NCI-H1105 treated with DMSO at 0.1 percent for 48 hours (cell line): ENCODE measurements at places on chromosomes 5 and 9.

- DNase-seq, result no peak
Observed at GRCh38 chr5:172956936-172957335, 2.3 kb upstream of the RPL26L1 start.

DNA sequence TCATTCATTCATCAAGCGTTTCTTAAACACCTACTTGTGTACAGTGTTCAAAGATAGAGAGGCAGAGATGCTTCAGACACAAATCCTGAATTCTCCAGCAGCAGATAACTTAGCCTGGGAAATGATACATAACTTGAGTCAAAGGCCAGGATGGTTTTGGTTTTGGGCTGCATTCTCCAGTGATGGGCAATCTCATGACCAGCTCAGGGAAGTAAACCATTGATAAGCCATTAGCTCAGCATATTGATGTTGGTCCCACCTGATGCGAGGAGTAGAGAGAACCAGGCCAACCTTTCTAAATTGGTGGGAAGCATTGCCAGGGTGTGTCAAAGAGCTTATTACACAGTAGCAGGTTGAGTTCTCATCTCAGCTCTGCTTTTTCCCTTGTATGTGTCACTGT is 53.0 kb downstream of the SH3RF2 start:
- DNase-seq, result no peak

DNA sequence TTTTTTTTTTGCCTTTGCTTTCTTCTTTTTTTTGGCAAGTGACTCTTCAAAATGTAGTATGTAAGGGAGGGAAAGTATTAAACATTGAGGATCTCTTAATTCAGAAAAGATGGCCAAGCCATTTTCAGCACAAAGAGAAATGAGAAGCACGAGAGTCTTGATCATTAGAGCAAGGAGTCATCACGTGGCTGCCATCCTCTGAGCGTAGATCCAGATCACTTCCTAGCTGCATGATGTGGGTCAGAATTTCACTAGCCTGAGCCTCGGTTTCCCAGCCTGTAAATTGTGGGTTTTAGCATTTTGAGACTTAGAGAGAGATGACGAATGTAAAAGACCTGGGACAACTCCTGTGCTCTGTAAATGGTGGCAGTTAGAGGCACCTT is 312.9 kb downstream of the ARHGEF28 start:
- no peak for DNase-seq

DNA sequence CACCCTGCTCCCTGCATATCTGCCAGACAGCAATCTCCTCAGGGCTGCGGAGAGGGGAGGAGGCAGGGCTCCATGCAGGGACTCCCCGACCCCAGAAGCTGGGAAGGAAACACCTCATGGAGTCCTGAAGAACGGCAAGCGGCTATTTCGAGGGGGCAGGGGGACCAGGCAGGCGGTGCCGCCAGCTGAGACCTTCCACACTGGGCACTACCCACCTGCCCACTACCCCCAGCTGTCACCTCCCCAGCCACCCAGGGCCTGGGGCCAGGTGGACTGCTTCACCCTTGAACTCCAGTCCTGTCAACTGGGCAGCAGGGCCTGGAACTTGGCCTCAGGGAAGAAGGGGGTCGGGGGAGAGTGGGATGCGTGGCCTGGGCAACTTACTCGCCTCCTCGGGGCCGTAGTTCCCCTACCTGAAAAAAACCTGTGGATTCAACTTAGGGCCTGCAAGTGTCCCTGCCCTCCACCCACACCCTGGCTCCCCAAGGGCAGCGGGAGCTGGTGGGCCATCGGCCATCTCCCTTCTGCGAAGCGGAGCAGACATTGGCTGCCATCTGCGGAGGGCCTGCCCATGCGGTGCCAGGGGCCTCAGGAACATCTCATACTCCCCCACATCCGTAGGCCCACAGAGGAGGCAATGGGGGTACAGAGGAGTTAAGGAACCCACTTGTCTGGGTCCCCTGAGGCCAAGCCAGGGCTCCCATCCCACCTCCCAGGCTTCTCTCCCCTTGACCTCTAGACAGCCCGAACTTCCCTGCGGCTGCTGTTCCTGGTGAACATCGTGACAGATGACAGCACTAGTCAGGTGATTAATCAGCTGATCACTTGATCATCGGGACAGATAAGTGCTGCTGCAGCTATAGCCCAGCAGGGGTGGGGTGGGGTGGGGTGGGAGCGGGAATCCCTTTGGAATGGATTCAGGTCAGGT is 18.5 kb upstream of the RALGDS start:
- DNase-seq, result no peak

DNA sequence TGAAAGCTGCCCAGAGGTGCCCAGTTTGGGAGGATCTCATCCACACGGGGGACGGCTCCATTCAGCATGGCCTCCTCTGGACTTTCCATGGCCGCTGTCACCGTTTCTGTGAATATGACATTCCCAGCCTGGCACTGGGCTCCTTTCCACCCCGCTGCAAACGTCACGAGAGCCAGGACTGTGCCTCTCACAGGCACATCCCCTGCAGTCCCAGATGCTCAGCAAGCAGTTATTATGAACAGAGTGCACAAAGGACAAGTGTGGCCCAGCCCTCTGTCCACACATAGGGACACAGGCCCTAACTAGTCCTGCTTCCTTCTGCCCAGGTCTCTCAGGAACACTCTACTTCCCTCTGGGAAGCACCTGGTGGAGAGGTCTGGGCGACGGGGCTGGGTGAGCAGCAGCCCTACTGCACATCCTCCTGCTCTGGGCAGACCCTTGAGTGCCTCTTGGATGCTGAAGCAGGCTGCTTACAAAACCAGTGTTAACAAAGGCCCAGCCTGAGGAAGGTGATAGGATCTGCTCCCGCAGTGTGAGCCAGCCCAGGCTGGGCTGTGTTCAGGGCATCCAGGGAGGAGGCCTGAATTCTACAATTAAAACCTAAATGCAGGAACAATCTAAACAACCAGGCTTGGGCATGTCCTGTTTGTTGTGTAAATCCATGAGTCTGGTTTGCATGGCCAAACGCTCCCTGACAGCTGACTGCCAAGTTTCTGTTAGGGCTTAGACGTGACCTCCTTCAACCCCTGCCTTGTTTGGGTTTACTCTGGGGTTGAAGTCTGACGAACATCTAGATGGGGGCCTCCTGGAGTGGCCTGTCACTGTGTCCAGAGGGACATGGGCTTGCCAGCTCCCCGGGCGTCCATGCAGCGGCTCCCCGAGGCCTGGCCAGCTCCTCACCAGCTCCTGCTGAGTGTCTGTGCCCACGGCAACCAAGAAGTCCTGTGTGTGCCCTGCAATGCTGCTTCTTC is 269.8 kb downstream of the GADD45G start:
- peak; percentile 68 for DNase-seq

DNA sequence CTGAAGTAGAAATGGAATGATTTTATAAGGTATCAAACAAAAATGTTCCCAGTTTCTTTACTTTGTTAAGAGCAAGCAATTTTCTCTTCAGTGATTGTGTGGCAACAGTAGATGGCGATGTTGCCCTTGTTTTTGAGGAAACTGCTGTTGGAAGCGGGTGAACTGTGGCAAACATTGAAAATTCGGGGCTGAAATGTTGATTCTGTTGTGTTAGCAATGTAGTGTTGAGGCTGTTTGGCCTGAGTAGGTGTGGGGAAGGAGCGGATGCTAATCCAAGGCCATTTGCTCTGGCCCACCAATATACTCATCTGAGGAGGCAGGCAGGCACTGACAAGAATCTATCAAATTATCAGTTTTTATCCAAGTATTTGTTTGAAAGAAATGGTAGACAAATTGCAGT is 129.8 kb downstream of the SLC12A2 start:
- peak; percentile 49 for DNase-seq

DNA sequence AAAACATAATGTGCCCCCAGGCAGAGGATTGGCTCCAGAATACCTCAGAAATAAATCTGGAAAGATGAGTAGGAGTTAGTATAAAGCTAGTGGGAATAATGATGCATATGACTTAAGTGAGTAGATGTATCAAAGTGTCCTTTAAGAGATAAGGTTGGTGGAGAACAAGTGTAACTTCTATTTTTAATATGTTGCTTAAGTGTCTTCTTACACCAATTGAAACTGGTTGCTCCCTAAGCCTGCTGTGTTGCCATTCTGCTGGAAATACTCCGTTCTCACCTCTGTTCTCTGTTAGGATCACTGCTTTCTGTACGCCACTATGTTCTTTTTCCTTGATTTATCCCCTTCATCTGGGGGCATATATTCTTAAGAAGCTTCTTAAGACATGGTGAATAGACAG is 286.4 kb downstream of the TMEM232 start:
- DNase-seq, result no peak

- DNase-seq, result no peak
Observed at GRCh38 chr5:146409054-146409671, 38.0 kb upstream of the TCERG1 start.

DNA sequence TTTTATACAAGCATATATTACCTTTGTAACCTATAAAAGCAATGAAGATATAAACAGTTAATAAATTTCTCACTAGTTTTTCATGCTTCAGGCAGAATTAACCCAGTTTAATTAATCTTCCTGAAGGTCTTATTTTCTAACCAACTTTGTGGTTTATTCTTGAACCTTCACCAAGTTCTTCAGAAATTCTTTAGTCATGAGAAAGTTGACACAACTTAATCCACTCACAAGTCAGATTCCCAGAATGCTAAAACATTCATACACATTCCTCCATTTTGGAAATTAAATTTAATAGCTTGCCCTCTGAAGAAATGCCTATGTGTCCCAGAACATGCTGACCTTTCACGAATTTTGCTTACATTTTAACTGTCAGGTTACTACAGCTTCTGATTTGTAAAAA is 105.4 kb upstream of the PAM start:
- DNase-seq, result no peak

DNA sequence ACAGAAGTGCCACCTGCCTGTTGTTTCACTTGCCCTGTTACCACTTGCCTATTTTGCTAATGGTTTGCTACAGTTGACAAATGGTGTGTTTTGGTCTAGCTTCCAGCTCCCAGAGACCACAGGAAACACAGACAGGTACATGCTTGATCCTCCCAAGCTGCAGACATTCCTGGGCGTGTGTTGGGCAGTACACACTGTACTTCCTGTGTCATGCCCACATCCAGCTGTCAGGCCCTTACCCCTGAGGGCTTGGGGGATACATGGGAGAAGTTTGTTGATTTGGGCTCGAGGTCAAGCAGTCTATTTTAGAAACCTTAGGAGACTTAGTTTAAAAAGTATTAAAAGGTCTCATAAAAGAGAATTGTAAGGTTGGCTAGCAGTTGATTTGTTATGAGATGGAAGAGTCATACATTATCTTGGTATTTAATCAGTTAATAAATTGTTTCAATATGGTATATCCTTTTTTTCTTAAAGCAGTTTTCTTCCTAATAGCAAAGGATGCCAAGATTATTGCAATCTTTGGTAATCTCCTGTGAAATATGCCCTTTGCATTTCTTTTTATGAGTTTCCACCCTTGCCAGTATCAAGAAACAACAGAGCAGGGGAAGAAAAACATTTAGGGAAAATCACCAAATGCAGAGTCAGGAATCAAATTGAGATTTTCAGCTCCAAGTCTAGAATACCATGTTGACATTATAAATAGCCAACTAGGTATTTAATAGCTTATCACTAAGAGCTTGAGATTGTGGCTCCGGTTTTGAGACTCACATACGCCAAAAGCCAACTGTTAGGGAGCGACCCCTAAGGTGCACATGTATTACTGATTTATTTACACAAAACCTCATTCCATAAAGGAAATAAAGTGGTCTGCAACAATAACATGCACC is 52.3 kb upstream of the CD180 start:
- no peak for DNase-seq

DNA sequence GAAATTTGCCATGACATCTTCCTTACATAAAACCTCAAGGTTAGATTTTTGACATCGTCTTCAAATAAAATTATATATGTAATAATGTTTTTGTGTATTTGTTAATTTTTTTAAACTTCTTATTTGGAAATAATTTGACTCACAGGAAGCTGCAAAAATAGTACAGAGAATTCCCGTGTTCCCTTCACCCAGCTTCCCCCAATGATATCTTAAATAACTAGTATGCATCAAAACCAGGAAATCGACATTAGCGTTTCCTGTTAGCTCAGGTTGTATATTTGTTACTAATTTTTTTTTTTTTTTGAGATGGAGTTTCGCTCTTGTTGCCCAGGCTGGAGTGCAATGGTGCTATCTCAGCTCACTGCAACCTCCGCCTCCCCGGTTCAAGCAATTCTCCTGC is 86.3 kb upstream of the SPRY4 start:
- no peak for DNase-seq

DNA sequence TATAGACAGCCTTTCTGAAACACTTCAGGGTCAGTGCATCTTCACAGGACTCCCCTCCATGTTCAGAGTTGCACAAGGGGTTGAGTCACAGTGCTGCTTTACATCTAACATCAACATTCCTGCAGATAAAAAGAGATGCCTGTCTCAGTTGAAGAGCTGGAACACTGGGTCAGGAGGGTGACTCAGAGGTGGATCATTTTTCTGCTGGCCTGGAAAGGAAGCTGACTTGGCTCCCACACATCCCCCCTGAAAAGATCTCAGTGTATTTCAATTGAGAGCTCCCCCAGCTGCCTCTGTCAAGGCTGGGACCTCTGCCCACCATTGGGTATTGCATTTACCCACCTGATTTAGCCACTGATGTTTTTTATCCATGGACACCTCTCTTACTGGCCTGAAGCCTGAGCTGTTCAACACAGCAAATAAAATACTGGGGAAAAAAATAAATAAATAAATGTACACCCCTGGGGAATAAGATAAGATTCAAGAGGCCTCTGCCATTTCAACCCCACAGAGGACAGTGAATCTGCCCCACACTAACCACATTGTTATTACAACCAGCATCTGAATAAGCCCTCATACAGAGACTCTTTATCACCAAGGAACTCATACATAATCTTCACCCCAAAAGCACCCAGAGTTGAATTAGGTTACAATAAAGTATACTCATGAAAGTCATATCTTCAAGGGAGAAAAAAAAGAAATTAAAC is 716.4 kb downstream of the SEMA5A start:
- DNase-seq, result no peak

DNA sequence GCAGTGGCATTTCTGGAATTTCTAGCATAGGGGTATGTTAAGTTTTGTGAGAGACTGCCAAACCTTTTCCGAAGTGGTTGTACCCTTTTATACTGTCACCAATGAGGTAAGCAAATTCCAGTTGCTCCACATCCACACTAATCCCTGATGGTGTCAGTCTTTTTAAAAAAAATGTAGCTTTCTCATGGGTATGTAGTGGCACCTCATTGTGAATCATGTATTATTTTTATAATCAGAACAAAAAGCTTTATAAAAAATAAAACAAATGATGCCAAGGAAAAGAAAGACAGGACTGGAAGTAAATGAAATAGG is 93.4 kb upstream of the CLINT1 start:
- DNase-seq, result no peak

DNA sequence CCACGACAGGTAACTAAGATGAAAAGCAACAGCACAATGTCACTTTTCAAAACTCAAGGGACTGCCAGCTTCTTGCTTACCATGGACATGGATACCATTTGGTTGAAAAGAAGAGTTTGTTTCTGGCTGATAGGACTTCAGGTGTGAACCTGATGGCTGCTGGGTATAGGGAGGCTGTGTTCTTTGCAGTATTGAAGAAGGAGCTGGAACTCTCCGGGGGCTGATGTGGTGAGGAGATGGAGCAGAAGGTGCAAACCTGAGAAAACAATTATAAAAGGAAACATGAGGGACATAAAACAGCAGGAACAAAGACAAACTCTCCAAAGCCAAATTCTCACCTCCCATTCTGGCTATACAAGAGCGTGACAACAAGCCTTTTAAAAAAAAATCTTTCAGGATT is 330.1 kb upstream of the RFX3 start:
- DNase-seq, result no peak
